GM23248 (cell line): ENCODE measurements at places on chromosomes 3 and 15. TPM values are rescaled to one million over a fixed set of nuclear protein-coding genes. Genes with fewer than 3 reads are reported as not detected.

The RTP3 gene
- total RNA-seq = not detected in 2 replicates

GRCh38 chr3:79245284-79246138, 522.3 kb downstream of the ROBO1 start:
- DNase-seq = no peak

The DUOXA2 gene
- not detected in 2 replicates for total RNA-seq

DNA sequence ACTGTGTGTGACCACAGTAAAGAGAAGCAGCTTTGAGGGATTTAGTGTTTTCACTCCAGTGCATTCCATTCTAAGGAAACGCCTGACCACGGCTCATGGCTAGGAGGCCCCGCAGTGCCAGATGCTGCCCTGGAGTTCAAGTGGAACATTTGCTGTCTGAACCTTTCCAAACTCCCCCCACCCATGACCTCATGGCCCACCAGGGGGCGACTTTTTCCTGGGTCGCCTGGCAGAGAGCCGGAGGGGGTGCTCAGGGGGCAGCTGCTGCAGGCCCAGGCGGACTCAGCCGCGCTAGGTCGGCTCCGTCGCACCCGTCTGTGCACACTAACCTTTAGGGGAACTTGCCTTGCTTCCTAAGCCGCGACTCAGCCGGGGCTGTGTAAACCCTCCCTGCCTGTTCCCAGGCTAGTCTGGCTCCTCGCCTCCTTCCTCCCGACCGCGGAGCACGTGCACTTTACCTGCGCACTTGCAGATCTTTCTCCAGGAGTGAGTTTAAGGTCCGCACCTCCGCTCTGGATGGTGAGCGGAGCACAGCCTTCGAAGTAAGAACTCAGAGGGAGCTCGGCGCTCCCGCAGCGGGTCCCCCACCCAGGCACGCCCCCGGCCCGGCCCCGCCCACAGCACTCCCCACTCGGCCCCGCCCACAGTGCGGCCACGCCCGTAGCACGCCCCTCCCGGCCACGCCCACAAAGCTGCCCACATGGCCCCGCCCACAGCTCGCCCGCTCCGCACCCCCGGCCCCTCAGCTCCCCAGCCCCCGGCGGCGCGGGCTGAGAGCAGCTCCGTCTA, at the start of gene OCA2:
Gene OCA2 (minus strand): TSS at position 550 of the 789 bp plus-strand sequence. CDS start 17,441 bp downstream, outside the sequence.
- DNase-seq = peak; percentile 59

The ACVR2B gene
- total RNA-seq = 0.76 TPM in 2 replicates

The PSTPIP1 gene
- 0.38 TPM in 1 of 2 replicates, not detected in the other for total RNA-seq

- DNase-seq = no peak
Observed at GRCh38 chr3:123444744-123445143, 4.1 kb downstream of the ADCY5 start.

- DNase-seq = peak; percentile 93
Observed at GRCh38 chr3:138082085-138082991, 33.1 kb downstream of the DZIP1L start.

GRCh38 chr3:55488398-55489055, 1.4 kb upstream of the WNT5A start:
- peak; percentile 86 for DNase-seq

The C3orf80 gene
- total RNA-seq = 0.43 and 1.3 TPM in 2 replicates

The TLNRD1 gene
- total RNA-seq = 10.7 and 11.5 TPM in 2 replicates

DNA sequence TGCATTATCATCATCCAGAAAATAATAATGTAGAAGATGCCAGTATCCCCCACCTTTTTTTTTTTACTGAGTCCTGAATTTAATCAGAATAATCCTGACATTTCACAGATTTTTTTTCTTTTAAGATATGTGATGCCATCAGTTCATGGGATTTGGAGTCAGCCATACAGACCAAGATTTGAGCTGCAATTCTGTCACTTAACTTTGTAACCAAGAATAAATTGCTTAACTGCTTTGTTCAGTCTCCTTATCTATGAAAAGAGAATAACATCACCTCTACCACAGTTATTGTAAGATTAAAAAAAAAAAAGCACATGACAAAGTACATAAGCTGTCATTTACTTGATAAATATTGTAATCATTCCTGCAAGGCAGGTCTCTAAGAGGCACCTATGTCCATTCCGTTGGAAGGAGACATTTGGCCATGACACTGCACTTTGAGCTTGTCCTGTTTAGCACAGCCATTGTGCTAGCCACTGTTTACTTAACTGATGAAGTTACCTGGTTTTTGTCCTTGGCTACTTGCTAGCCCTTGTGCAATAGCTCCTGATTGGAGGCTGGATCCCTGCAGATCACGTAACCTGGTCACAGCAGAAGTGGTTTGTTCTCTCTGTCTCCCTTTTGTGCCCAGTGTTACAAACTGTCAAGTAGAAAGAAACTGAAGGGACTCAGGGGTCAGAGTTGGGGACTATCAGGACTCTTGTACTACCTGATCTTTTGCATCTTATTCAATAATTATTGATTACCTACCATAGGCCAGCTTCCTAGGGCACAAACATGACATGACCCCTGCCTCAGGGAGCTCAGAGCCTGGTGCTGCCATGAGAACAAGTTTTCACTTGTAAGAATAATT, 306.0 kb downstream of the WDR72 start:
- DNase-seq = no peak

- peak; percentile 78 for DNase-seq
Observed at GRCh38 chr15:88342666-88343065, 86.1 kb upstream of the NTRK3 start.

- no peak for DNase-seq
Observed at GRCh38 chr3:14317057-14317553, 85.3 kb upstream of the SLC6A6 start.

DNA sequence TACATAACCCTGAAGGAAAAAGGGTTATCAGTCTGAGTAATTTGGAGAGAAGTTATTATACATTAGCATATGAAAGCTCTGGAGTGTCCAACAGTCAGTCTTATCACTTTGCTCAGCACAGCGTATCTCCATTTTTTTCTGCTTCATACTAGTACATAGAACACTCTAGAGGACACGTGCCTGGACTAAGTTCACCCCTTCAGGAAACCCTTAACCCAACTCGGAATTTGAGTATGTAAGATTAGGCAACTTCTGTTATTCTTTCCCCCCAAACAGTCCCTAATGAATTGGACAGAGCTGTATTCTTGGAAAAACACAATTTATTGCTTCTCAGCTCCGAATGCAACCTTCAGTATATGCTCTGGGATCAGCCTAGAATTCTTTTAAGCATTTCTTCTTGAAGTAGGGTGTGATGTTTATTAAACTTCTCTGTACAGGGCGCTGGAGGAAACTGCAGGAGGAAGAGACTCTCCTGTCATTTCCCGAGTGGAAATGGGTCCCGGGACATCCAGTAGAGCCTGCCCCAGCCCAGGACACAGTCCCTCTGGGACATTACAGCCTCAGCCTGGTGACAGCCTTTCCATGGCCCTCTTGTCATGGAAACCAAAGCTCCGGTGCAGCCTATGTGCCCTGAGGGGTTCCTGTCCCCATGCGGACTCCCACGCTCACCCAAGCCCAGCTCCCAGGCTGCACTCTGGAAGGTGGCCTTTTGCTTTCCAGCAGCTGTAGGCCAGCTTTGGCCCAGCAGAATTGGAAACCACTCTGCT, 37.3 kb upstream of the CMTM8 start:
- DNase-seq = no peak

The NEK4 gene
- 15.8 and 17.6 TPM in 2 replicates for total RNA-seq

- no peak for DNase-seq
Observed at GRCh38 chr3:50539356-50540286, 27.9 kb downstream of the C3orf18 start.

DNA sequence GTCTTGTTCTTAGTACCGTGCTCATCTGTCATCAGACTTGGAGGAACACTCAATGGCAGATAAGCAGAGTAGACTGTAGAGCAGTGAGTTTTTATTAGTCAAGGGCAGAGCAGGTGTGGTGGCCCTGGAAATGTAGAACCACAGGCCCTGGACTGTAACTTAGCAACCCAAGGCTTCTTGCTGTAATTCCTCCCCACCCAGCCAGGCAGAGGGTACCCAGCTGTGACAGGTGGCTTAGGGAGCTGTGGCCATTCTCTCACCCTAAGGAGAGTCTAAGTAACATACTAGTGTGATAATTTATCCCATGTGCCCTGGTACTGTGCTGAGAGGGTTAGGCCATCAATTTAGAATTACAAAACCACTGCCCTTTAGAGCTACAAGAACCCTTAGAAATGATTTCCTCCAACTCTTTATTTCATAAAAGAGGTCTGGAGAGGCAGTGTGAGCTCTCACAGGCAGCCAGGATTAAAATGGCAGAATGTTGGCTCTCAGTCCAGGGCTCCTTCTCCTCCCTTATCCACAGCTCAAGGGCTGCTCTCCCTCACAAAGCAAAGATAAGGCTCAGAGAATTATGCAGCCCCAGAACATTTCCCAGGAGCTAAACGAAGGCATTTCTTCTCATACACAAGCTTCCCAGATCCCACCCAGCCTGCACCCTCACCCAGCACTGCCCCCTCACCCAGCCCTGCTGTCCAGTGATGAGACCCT, 3.0 kb downstream of the POMGNT2 start:
- no peak for DNase-seq

DNA sequence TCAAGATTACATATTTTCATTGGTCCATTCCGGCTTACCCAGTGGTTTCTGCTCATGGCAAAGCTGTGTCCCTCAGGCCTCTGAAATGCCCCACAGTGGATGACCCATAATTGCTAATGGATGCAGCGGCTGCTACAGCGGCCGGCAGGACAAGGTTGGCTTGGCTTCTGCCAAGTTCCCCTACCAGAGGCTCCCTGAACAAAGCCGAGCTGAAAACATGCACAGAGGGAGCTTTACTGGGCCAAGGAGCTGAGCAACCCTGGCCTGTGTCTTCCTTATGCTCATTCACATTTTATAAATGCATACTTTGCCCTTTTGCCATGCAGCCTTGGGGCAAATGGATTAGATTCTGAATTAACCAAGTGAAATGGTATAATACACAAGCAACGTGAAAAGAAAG, 150.5 kb downstream of the NTRK3 start:
- no peak for DNase-seq

DNA sequence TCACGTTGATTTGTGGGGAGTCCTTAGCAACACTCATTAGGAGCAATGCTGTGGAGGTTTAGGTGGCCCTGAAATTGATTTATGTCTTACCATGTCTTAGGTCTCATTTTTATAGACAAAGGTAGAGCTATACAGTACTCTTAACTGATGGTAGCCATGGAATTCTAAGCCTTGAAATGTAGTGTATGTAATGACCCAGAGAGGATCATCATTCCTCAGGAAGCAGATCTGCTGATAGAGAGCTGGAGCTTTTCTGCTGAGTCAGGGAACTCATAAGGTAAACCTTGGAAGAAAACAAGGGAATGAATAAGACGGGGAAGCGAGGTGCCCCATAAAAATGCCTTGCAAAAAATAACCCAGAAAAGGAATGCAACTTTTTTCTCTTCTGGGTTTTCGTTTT, 34.0 kb upstream of the ZNF639 start:
- no peak for DNase-seq

DNA sequence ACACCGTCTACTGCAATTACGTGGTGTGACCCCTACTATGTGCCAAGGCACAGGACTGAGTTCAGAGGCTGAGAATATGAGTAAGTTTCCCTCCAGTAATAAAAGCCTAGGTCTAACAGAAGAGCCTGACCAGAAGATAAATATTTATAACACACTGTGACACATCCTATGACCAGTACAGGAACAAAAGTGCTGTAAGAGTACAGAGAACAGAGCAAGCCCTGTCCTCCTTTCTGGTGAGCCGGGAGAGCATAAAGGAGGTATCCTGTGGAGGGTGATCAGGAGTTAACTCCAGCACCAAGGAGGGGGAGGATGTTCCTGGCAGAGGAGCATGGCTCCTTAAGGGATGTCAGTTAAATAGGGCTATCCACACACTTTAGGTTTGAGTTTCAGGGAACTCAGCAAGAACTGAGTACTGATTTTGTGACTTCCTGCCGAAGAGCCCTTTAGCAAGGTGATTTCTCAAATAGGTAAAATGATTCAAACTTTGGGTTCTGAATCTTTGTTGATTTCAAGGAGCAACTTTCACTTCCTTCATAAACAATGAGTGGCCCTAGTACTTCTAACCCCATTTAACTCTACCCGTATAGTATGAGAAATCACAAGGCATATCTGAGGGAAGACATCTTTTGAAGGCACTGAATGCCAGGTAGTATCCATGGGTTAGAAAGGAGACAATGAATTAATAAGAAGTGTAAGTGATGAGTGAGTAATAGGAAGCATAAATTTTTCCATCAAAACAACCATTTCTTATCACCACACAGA, 198.0 kb downstream of the THRB start:
- peak; percentile 23 for DNase-seq

The PGBD4 gene
- total RNA-seq = 0.76 and 1.7 TPM in 2 replicates

The TERB2 gene
- not detected in 2 replicates for total RNA-seq

The CHST2 gene
- 10.4 and 12.0 TPM in 2 replicates for total RNA-seq

- no peak for DNase-seq
Observed at GRCh38 chr15:89335298-89336041, 846 bp upstream of the POLG start.

DNA sequence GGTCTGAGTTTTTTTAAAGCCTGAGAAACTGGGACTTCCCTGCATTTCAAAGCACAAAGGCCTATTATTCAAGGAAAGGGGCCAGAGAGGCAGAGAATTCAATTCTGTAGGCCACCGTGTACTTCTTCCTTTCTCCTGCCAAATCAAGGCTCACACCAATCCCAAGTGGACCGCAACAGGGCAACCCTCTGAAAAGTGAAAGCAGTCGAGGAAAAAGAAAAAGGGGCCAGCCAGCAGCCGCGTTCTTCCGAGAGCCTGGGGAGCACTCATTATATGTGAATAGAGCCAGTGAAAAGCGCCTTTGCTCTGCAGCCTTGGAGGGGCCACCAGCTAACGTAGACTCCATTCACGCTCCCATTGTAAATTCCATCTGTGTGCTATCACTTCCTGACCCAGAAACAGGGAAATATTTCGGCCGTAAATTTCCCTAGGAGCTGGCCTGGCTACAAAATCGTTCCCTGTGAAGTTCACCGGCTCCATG, 45.9 kb upstream of the THUMPD3 start:
- DNase-seq = peak; percentile 76

The LRRIQ4 gene
- not detected in 2 replicates for total RNA-seq

The TTLL13 gene
- not detected in 2 replicates for total RNA-seq

The KNG1 gene
- not detected in 2 replicates for total RNA-seq

- DNase-seq = no peak
Observed at GRCh38 chr3:193915099-193915498, 220.8 kb upstream of the HES1 start.

DNA sequence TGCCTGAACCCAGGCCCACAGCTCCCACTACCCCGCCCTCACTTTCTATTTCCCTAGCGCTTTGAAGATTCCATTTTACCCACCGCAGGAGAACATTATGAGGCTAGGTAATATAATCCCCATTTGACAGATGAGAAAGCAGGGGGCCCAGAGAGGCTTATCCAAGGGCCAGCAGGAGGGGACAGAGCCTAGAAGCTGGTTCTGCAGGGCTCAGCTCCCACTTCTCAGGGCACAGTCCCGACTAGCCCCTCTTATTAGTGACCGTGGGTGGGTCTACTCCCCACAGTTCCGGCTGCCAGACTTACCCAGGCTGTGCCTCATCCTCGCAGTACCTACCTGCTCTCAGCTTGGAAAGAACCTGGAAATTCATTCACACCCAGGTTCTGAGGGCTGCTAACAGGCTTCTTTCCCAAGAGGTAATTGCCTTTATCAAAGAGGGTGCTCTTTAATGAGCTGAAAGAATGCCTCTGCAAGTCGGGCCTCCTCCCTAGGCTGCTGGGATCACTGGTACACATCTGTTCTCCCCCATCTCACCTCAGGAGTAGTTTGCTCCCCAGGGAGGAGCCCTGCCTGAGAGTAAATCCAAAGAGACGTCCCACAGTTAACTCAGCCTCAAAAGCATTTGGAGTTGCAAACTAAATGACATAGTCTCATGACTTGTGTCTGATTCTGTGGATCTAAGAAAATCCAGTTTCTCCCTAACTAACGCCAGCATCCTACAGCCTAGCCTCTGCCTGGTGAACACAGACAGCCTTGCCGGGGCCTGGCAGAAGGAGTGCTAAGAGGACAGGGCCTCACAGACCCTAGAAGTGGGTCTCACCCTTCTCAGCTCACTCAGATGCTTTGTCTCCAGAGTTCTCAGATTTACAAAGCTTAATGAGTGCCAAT, 125.0 kb downstream of the CHSY1 start:
- peak; percentile 80 for DNase-seq

The CSPG5 gene
- total RNA-seq = 0.54 TPM in 1 of 2 replicates, not detected in the other
